ENCODE measurements at places on chromosomes 6 and 20. TPM values are rescaled to one million over a fixed set of nuclear protein-coding genes. Genes with fewer than 3 reads are reported as not detected.

The TRDN gene
- 453 TPM for total RNA-seq

DNA sequence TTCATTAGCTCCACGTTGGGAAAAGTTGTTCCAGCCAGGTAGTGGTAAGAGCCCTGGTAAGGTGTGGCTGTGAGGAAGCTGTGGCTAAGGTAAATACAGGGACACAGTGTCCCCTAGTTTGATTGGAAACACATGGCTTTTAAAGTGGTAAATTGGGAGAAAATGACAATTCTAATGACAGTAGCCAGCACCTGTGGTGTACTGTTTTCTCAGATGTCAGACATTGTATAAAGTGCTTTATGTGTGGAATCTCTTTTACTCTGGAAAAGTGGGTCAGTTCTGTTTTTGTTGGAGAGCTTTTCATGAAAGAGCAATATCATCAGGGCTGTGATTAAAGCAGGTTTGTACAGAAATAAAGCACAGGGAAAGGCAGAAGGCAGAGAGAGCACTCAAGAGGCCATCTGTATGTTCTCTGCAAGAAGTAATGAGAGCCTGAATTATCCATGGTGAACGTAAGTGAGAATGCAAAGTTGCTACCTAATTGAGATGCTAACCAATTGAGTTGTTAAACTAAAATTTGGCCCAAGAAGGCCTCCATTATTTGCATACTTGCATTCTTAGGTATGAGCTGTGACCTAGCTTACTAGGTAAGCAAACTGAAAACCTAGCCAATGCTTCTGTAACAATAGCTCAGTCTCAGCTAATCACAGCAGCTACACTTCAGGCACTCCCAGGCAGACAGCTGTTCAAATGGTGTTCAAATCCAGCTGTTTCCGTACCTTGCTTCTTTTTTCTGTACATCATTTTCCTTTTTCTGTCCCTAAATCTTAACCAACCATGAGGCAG, 28.2 kb downstream of the MRAP2 start:
- no peak for DNase-seq

- DNase-seq = peak; percentile 42
Observed at GRCh38 chr6:119158057-119158848, 79.8 kb upstream of the FAM184A start.

DNA sequence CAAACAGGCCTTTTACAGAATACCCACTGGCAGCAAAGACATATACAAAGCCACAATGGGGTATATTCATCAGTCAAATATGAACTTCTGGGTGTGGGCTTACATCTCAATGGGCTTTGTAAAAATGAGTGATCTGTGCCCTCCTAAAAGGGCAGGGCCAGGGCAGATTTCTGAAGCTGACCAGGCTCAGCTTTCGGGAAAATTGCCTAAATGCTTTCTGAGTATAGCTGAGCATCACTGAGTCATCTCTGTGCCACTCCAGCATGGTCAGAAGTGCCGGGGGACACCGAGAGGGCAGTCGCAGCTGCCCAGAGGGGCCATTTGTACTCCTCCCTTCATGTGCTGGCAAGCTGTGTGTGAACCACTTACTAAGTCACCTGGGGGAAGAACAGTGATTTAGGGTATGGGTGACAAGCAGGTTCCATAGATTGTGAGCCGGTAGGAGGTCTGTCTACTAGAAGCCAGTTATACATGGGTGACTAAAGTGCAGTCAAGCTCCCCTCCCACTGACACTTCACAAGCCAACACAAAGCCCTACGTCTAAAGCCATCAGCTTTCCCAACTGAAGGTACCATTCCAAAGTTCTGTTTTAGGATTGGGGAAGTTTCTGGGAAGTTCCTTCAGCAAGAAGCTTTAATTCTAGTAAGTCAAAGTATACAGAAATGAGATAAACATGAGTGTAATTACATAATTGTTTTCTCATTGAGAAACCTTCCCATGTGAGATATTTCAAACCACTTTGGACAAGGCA, 147.6 kb upstream of the TAB2 start:
- no peak for DNase-seq

The SRMS gene
- not detected for total RNA-seq

DNA sequence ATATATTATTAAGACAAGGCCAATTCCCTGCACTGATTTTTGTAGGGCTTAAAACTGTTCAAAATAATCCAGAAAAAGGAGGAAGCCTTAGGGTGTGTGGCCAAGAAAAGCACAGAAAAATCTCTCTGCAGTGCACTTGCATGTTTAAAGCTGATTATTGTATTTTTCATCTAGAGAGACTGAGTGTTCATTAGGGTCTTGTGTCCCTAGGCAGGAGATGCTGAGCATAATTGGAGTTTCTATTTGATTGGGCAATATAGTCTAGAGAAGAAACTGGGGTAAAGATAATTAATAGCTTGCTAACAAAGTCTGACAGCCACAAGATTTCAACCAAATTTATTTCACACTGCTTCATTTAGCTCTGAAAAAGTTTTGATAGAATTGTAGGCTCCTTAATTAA, 2.4 kb downstream of the FLRT3 start:
- DNase-seq = no peak

The RAMACL gene
- total RNA-seq = 0.77 TPM

DNA sequence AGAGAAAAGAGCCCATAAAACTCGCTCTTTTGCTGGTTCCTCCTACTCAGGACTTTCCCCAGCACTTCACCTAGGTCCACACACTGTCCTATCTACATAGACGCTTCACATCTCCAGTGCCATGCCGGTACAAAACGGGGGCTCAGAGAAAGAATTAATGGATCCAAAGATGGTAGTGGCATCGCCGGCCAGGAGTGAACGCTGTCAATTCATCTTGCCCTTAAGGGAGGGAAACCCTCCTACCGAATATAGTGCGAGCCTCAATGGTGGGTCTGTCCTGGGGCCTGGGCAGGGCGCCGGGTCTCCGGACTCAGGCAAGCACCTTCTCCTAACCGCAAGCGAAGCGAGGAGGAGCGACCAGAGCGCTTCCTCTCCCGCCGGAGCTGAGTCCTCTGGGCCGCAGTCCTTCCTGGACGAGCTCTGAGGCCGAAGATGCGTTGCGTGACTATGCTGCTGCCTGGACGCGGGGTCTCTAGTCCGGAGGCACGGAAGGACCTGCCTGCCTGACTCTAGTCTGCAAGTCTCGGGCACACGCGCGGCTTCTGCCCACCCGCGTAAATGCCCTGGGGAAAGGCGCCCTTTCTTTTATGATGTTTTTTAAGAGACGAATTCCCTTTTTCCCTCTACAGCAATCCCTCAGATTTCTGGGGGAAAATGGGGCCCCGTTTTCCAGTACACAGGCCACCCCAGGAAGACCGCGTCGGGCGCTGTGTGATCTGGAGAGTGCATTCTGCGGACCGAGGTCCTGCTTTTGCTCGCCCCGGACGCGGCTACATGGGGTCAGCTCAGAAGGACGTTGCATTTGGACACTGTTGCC, 100.1 kb upstream of the PRDM1 start:
- DNase-seq = no peak

GRCh38 chr20:48287021-48287494, 501.8 kb upstream of the SULF2 start:
- no peak for DNase-seq

The HLA-DQA2 gene
- 1.8 TPM for total RNA-seq

The COL12A1 gene
- 12.2 TPM for total RNA-seq

The ALDH5A1 gene
- 27.6 TPM for total RNA-seq

GRCh38 chr20:40741507-40742106, 52.6 kb upstream of the MAFB start:
- peak; percentile 27 for DNase-seq

- no peak for DNase-seq
Observed at GRCh38 chr6:106440546-106440945, 80.0 kb downstream of the CRYBG1 start.
